ENCODE measurements at places on chromosomes 1 and 21.

- peak overlapping the region; percentile 99 for H3K4me3 ChIP-seq
- DNase-seq: no peak
- peaks cover 71% of the 10 kb centered on the region for H3K4me1 ChIP-seq
- no peaks in the 10 kb centered on the region for H3K36me3 ChIP-seq
- H3K27ac ChIP-seq: peak overlapping the region; percentile 94
- H3K27me3 ChIP-seq: no peaks in the 10 kb centered on the region
These were observed 2.9 kb downstream of the TNFAIP8L2 start for GRCh38 chr1:151159373-151159772.

GRCh38 chr1:178908358-178908757, 37.5 kb upstream of the ANGPTL1 start:
- DNase-seq: no peak
- peaks cover 41% of the 10 kb centered on the region for H3K36me3 ChIP-seq
- H3K4me1 ChIP-seq: peaks cover 4% of the 10 kb centered on the region
- H3K4me3 ChIP-seq: no peak overlapping the region
- H3K27me3 ChIP-seq: no peaks in the 10 kb centered on the region

DNA sequence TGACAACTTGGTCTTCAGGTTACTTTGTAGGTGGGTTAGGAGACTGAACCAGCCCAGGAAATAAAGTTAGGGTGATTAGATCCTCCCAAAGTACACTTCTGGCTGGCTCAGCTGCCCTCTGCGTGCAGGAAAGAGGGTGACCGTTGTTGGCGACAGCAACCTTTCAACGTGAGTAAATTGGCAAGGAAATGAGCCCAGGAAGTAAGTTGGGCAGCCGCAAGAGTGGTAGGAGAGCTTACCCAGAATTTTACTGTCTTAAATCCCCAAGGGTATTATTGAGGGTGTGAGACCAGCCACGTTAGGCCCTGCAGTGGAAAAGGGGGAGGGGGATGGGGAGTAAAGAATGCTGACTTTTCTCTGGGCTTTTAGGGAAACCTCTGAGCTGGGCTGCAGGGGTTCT, 1.6 kb downstream of the TENT5C start:
- H3K4me1 ChIP-seq: peaks cover 27% of the 10 kb centered on the region
- peak overlapping the region; percentile 98 for H3K27ac ChIP-seq
- peak overlapping the region; percentile 99 for H3K4me3 ChIP-seq
- peaks cover 4% of the 10 kb centered on the region for H3K36me3 ChIP-seq

DNA sequence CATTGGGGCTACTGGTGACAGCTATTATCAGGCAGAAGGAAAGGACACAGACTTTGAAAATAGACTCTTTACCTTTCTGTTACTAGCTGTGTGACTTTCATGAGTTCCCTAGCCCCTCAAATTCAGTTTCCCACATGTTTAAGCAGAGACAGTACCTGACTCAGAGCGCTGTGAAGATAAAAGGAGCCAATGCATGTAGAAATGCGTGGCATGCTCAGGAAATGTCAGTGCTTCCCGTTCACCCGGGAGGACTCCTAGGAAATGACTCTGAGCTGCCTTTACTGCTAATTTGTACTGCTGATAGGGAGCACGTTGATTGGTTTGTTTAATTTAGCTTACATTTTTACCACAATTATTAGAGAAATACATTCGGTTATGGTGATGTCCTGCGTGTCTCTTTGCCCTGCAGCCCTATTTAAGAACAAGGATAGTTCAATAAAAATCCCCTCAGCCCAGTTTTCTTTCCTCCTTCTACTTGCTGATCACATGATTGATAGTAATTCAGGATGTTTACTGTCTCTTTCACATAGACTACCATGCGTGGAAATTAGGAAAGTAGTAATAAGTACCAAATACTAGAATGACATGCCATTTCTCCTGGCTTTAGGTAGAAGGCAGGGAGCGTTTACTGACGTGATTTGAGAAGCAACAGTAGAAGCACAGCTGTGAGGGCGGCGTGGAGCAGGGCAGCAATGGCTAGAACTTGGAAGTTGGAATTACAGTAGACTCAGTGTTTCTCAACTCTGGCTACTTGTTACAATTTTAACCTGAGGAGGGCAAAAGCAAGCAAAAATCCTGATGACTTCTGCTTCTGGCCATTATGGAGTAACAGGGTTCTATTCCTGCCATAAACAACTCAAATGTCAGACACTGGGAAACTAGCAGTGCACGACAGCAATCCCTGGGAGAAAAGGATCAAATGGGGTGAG, 15.9 kb downstream of the PDIK1L start:
- H3K4me1 ChIP-seq: peaks cover 27% of the 10 kb centered on the region
- H3K27me3 ChIP-seq: no peaks in the 10 kb centered on the region
- DNase-seq: no peak
- peak overlapping the region; percentile 25 for H3K27ac ChIP-seq
- H3K4me3 ChIP-seq: peak overlapping the region; percentile 67

- H3K27me3 ChIP-seq: no peaks in the 10 kb centered on the region
- peaks cover 18% of the 10 kb centered on the region for H3K4me1 ChIP-seq
- H3K36me3 ChIP-seq: no peaks in the 10 kb centered on the region
- peak overlapping the region; percentile 72 for H3K4me3 ChIP-seq
- no peak for DNase-seq
- peak overlapping the region; percentile 28 for H3K27ac ChIP-seq
These were observed 108.2 kb downstream of the NBPF12 start for GRCh38 chr1:147046189-147046862.
